Activated gamma-delta T cell treated with anti-CD3 and anti-CD28 coated beads, Interleukin-2, amount 50 U/mL, for 16 hours (primary cell): ENCODE measurements at places on chromosomes 13 and 19.

GRCh38 chr19:5132206-5132560 lies 163.3 kb downstream of the KDM4B start:
- DNase-seq: no peak

DNA sequence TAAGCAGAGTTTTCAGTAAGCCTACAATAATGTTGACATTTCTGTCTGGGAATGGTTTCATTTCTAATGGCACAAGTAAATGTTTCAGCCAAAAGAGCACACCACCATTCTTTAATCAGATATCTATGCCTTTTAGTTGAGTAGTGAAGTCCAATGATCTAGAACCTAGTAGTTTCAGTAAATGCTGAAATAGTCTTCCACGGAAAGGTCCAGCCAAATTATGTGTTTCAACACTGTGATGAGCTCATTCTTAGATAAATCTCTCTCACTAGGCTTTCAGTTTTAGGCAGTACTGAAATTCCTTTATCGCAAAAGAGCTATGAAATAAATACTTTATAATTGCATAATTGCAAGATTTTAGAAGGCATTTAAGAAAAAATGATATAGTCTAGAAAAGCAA lies 816.8 kb upstream of the PCDH9 start:
- DNase-seq: no peak

DNA sequence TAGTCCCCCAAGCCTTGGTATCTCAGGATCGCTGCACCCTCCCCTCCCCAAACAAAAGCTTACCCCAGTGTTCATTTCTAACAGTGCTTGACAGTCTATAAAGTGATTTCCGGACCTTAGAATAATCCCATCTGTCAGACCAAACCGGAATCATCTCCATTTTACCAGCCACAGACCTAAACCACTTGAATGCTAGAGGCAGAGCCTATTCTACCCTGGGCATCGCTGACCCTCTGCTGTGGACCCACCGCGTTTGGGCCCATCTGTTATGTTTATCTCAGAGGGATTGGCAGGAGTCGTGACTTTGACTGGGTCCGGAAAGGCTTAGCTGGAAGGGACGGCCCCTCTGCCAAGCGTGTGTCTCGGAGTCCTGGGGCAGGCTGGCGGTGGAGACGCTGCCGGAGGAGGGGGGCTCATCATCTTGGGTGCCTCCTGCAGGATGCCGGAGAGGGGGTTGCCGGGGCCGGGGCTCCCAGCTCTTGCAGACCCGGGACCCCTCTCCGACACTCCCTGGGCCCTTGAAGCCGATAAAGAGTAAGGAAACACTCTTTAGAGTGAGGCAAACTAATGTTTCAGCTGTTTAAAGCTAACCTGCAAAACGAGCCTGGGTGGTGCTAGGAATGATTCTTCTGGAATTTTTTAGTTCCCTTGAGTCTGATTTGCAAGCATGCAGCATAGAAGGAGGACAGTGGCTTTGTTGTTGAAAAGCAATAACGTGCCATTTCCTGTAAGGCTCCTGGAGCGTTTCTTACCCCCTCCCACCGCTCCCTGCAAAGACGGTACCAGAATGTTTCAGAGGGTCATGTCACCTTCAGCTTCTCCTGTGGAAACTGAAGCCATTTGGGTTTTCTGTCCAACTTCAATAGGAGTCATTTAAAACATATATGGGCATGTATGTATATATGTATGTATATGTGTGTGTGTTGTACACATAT lies 1.3 kb downstream of the SLC25A42 start:
- peak; percentile 9 for DNase-seq

DNA sequence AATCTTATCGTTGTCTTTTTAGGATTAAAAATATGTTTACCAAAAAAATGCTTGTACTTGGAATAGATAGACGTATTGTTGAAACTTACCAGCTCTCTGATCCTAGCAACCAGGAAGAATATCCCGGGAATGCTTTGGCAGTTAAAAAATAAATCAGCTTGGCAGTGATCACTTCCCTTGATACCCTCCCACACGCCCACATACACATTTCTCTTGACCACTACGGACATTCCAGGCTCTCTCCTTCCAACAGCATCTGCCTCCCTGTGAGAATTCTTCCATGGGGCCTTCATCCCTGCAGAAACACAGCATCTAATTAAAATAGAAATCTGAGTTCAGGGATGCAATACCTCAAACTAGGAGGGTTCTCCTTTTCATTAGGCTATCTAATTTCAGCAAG lies 57.9 kb downstream of the THSD1 start:
- DNase-seq: no peak

DNA sequence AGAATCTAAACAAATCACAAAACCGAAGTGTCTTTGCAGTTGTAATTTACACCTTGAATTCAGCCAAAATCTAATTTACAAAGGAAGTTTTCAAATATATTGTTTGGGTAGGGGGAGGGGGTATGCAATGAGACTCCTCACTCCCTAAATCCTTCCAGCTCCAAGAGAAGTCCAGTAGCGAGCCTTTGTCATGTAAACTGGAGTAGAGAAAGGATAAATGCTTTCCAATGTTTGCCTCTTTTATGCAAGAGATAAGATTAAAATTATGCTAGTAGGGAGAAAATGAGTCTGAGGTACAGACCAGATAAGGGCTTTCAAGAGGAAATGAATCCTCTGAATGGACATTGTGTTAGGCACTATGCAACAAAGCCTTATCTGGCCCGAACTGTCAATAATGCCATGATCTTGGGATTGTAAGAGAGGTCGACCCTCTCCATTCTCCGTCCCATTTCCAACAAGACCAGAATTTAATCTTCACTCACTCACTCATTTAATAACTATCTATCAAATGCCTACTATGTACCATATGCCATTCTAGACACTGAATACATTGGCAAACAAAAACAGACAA lies 199.2 kb downstream of the LACC1 start:
- DNase-seq: no peak
